ENCODE measurements at places on chromosomes 12 and 14.

- peak; percentile 26 for DNase-seq
Observed at GRCh38 chr14:51715742-51716141, 64.0 kb downstream of the FRMD6 start.

DNA sequence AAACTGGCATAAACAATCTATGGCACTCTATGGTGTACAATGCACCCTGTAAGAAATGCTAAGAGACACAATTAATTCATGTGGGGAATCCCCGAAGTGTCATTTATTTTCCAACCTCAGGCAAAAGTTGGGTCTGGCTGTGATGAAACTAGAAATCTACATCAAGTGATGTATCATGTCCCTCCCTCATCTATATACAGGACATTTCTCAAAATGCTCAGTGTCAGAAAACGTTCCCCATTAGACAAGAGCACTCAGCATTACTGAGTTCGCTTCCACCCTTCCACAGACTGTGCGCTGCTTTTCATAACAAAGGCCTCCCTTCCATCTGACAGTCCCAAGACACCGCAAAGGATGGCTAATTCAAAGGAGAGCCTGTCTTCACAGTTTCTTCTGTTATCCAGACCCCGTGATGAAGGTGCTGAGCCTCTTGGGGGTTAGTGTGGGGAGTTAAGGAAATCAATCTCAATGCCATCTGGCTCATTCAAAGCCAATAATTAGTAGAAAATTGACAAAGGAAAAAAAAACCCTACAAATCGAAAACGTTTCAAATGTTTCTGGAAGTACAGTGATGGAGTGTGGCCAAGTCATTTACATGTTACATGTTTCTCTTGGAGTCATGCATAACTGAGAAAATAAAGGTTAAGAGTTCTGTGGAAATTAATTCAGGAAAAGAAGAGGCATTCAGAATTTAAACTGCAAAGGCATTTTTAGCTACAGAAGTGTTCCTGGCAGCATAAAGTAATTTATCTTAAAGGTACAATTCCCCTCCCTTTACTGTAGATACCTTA, 7.5 kb downstream of the CCDC88C start:
- no peak for DNase-seq

DNA sequence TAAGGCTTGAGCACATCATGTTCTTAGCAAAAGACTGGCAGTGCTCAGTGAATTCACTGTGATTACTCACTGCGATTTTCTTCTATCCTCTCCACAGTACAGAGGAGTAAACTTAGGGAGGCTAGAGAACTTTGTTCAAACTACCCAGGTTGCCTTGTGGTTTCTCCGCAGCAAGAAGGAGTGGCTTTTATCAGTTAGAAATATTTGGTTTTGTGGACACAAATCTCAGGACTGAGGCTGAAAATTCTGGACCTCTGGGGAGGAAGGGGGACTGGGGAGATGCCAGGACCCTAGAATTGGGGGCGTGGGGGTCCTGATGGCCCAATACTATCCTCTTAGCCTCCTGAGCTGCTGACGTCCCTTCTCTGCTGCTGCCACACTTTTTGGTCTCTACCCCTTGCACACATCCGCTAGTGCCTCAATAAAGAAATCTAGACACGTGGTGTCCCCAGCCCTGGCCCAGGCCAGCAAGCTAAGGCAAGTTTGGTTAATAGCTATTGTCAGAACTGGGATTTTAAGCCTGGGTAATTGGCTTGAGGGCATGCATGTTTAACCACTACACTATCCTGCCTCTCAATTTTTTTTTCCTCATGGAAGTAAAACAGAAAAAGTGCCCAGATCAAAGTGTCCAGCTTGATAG, 842 bp downstream of the OAS2 start:
- DNase-seq, result no peak

- no peak for DNase-seq
Observed at GRCh38 chr14:38116895-38117294, 90.8 kb upstream of the SSTR1 start.

GRCh38 chr12:56724701-56724971, 463 bp downstream of the NACA start:
- DNase-seq, result peak; percentile 12

- DNase-seq, result no peak
Observed at GRCh38 chr12:105741786-105742566, 396.8 kb downstream of the NUAK1 start.

All from neuronal stem cell (in vitro differentiated cells).